Muscle of arm (tissue), 14 donors: ENCODE measurements at places on chromosomes 16 and 17.
A peak's percentile ranks its signal among the peaks of the same experiment; 100 is the strongest.

DNA sequence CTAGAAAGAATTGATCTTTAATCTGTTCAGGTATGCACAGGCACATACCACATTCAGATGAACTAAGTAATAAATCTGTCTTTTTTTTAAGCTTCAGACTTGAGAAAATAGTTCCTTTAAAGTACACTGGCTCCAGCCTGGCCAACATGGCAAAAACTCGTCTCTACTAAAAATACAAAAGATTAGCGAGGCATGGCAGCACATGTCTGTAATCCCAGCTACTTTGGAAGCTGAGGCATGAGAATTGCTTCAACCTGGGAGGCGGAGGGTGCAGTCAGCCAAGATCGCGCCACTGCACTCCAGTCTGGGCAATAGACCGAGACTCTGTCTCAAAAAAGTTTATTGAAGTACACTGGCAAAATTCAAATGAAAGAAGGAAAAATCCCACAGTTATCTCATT lies 111.0 kb upstream of the NETO2 start:
- DNase-seq = no peak

DNA sequence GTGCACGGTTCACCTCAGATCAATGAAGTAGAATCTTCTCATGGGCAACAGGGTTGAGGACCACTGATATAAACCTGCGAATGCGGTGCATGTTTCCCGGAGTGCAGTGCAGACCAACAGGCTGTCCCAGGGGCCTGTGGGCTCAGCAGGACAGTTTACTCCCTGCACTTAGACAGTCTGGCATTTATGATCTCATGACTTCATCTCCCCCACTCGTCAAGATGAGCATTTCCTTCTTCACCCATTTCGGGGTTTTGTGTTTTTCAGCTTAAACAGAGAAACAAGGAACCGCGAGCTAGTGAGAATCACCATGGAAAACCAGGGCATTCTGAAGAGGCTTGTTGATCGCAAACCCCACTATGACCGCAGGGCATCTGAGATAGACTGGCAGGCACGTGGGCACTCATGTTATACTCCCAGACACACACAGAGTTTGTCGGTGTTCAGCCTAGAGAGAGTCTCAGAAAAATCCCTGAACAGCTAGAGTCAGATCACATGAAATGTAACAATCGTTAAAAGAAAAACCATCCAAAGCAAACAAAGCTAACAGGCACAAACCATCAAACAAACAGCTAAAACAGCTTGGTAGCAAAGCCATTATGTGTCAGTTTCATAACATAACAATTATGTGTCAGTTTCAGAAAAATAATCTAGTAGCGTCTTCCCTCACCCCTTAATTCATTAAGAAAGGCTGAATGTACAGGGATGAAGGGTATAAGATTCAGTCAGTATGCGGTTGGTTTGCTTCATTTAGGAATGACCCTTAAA lies 2.9 kb downstream of the CFAP97D1 start:
- DNase-seq = no peak

- no peak for DNase-seq
Measured at GRCh38 chr16:50535506-50536257, 12.5 kb upstream of the NKD1 start.

DNA sequence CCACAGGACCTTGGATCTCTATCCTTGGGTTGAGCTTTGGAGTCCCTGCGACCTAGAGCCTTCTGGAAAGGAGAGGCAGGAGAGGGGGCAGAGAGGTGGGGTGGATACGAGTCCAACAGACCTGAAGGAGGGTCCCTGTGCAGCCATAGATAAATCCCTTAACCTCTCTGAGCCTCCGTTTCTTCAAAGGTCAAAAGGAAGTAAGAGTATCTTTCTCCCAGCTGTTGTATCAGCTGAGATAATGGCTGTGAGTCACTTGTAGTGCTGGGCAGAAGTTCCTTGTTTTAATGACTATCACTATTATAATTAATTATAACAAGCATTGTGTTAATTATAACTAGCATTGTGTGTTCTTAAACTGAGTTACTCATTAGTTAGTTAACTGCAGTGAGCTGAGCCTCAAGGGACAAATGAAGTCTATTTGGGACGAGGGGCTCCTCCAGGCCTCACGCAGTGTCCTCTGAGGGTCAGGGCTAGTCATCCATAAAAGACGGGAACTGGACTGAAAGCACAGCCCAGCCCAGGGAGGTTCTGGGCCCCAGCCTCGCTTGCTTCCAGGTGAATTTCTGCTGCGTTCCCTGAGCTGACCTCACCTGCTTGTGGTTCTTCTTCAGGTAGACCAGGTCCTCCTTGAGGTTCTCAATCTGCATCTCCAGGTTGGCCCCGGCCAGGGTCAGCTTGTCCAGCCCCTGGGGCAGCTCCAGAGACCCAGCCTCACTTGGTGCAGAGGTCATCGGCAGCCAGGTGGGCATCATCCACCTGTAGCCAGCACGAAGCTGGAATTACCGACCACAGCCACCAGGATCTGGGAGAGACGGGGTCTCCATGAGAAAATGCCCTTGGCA lies 5.7 kb upstream of the KRT17 start:
- DNase-seq = no peak

GRCh38 chr17:79810130-79811010 lies 13.5 kb upstream of the CBX8 start:
- peak; percentile 71 for DNase-seq
